Foreskin keratinocyte (primary cell): ENCODE measurements at places on chromosomes 3 and 15. TPM values are rescaled to one million over a fixed set of nuclear protein-coding genes. Genes with fewer than 3 reads are reported as not detected.

KCNH8 gene
- not detected in 2 replicates for polyA plus RNA-seq

TMEM266 gene
- 0.03 TPM in 2 replicates for polyA plus RNA-seq

RBP2 gene
- not detected in 2 replicates for polyA plus RNA-seq

PLSCR2 gene
- polyA plus RNA-seq: not detected in 2 replicates

DNA sequence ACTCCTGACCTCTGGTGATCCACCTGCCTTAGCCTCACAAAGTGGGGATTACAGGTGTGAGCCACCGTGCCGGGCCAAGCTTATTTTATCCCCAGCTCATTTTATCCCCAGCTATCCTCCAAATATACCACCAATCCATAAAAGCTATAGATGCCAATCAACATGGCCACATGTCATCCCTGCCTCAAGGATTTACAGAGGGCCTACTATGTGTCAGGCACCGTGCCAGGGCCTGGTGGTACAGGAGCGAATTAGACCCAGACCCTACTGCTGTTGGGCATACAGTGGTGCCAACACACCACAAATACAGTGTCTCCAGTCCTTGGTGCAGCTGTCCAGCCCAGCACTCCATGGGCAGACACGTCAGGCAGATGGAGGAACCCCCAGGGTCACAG, 73.4 kb downstream of the SCN5A start:
- no peak for DNase-seq

DNA sequence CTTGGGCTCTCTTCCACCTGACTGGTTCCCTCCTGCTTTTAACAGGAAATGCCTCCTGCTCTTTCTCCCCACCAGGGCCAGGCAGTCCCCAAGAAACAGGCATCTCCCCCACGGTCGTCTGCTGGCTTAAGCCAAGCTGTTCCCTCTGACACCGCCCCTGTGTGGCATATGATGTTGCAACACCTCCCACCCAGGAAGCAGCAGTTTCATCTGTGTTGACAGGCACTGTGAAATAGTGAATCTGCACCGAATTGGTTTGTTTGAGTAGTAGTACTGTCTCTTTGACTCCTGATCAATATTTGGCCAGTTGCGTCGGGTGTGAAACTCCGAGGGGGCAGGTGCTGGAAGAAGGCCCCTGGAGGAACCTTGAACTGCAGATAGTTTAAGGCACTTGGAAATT, 188.8 kb downstream of the FEZF2 start:
- no peak for DNase-seq

DNA sequence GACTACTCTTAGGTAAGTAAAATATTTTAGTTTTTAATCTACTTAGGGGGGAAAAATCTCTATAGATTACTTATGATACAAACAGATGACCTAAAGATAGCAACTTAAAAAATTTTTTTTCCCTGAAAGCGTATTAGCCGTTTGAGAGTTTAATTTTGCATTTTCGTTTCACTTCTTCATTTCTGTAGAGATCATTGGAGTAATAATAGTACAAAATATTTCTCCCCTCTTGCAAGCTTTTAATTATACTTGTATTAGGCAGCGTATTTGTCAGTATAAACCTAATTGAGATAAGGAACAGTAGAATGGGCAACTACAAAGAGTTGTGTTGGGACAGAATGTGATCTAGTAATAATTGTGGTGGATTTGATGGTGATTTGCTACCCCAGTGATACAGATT, 10.3 kb downstream of the SKIL start:
- DNase-seq: no peak

GRCh38 chr3:120741837-120742197, 499 bp downstream of the RABL3 start:
- no peak for DNase-seq

DNA sequence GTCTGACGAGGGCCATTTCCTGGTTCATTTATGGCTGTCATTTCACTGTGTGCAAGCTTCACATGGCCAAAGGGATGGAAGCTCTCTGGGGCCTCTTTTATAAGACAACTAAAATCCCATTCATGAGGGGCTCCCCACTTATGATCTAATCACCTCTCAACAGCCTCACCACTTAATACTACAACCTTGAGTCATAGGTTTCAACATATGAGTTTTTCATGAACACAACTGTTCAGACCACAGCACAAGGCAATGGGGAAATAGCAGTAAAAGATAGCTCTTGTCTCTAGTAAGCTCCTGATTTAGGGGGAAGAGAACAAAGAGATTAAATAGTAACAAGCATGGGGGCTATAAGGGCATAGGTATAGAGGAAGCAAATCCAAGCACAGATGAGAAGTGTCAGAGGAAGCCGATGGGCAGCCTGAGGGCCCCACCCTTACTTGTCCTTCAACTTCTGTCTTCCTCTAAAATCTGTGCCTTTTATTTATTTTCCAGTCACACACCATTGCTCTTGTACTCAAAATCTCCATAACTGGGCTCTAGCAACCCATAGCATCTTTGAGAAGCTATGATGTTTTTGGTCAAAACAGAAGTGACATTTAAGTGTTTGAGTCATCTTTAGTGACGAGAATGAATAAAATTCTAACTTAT, 329.1 kb downstream of the UNC13C start:
- no peak for DNase-seq

DNA sequence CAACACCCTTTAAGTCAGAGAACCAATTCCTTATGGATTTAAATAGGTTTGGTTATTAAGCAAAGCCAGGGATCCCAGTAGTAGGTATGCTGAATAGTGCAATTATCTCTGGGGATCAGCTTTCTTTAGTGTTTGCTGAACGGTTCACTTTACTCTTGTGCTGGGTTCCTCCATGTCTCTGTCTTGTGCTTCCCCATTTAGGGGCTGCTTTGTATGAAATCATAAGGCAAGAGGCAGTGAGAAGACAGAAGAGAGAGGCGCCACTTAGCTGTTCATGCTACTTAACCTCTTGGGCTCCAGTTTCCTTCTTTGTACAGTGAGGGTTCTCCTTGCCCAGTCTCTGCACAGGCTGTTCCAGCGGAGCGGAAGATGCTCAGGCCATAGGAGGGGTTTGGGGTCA, 3.5 kb downstream of the ST6GAL1 start:
- no peak for DNase-seq

- no peak for DNase-seq
Measured at GRCh38 chr3:56347219-56347871, 120.9 kb downstream of the ERC2 start.

- no peak for DNase-seq
Measured at GRCh38 chr15:66290007-66290406, 3.4 kb upstream of the DIS3L start.

GRCh38 chr15:50676799-50677483, 9.7 kb downstream of the TRPM7 start:
- DNase-seq: peak; percentile 51

DNA sequence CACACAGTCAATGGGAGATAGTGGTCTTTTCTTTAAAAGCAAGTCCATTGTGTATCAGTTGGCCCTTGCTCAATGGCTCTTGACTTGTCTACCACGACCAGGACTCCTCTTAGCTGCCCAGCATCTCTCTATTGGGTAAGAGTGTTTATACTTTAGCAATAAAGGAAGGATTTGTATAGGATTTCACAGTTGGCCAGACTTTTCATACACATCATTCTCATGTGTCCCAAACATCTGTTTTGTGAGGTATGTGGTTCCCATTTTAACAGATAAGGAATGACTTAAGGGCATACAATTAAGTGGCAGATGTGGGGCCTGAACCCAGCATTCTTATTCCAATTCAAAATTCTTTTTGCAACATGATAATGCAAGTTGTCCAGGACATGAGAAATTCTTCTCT, 191.5 kb downstream of the CHST2 start:
- no peak for DNase-seq

- no peak for DNase-seq
Measured at GRCh38 chr15:100310513-100311153, 31.1 kb downstream of the ADAMTS17 start.

DNA sequence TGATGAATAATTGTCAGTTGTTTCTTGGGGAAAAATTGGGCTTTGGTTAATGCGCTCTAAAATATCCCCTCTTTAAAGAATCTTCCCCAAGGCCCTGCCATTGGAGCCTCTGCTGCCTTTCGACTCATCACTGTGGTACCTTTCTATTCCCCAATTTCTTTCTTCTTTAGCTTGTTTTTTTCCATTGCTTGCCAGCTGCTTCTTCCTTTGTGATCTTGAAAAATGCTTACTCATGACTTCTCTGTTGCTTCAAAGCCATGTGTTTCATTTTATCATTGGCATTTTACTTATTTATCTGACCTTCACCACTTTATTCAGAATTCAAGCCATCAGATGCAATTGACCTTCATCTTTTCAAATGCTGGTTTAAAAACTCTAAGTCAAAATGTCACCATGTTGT, 84.4 kb downstream of the SV2B start:
- DNase-seq: no peak

- DNase-seq: peak; percentile 40
Measured at GRCh38 chr15:99016680-99017321, 9.2 kb upstream of the PGPEP1L start.

DNA sequence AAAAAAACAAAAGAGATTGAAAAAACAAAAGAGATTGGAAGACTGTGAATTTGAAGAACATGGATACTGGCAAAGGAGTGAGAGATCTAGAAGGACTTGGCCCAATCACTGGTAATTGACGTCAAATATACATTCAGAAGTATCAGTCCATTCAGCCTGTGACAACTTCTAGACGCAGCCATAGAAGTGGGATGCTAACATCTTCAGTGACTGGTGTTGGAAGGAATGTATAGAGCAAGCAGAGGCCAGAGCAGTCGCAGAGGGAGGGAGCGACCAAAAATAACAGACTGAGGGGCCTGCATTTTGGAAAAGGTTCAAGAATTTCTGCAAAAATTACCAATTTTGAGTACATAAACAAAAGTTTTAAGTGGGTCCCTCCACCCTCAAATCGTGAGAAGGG, 473.3 kb downstream of the CADM2 start:
- no peak for DNase-seq
